ENCODE measurements at places on chromosomes 4 and X.

DNA sequence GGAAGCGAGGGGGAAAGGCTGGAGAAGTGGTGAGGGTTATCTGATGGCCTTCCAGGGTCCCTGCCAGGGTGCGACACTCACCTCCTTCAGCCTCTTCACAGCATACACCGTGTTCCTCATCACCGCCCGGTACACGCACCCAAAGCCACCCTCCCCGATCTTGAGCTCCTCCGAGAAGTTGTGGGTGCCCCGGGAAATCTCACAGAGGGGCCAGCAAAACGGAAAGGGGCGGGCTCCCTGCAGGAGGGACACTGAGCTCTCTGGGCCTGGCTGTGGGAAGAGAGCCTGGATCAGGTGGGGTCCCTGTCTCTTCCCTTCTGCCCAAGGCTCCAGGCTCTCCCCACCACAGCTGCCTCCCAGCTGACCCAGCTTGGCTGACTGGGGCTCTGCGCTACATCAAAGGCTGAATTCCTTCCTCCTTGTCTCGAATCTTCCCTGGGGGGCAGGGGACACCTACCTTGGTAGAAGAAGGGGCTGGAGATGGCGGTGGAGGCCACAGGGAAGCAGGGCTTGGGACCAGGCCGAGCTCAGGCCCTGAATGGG, 1.1 kb downstream of the IRAK1 start:
- DNase-seq, result no peak

GRCh38 chr4:158259955-158260575, 49.8 kb downstream of the TMEM144 start:
- no peak for DNase-seq

- DNase-seq, result no peak
These were observed 903.6 kb downstream of the STPG2 start for GRCh38 chr4:97239667-97239997.

DNA sequence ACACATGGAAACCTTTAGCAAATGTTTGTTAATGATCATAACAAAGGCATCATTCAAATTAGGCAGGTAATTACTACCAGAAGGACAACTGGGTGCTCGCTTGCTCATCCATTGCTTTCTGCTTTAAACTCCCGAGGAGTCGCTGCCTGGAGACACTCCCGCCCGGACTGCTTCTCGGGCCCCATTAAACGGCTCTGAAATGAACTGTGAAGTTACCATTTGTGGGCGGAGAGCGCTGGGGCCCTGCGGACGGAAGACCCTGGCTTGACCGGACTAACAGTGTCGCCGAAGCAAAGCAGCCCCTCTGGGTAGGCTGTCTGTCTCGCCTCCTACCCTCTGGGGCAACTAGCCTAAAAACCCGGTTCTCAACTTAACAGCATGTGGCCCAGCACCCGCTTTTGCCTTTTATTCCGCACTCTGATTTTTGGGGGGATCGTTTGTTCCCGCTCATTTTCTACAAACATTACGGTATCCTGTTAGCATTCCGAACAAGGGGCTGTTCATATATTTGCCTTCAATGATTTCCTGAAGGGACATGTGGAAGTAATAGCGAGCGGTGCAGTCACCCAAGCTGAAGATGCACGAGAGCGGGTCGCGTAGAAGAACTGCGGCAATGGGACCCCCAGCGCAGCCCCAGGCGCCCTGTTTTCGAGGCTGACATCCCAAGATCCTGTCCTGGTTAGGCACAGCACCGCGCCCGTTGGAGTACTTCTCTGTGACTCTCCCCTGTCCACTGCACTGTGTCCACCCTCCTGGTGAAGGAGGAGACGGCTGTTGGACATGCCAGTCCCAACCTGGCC, 1.6 kb upstream of the PDGFRA start:
- peak; percentile 66 for DNase-seq

DNA sequence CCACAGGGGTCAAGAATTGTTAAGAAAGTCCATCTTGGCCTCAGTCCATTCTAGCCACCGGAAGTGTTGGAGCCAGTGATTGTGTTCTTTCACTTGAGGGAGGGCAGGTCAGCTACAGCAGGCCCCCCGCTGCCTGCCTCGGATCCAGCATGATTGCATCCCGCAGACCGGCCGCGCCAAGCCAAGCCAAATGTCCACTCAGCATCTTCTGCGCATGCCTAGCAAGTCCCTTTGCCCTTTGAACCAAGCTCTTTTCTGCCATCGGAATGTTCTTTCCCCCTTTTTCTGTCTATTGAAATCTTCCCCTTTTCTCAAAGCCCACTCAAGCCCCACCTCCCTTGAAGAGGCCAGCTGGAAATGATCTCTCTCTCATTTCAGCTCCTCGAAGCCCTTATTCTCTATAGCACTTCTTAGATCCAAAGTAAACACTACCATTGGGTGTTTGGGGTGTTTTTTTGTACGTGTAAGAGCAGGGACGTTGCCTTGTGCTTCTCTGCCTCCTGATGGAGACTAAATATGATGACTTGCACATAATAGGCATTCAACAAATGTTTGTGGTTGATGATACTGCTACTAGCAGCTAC, 147.8 kb upstream of the BCOR start:
- DNase-seq, result no peak

Measured in urothelium cell line (cell line).